ENCODE measurements at places on chromosomes 13 and 19.
A peak's percentile ranks its signal among the peaks of the same experiment; 100 is the strongest.

DNA sequence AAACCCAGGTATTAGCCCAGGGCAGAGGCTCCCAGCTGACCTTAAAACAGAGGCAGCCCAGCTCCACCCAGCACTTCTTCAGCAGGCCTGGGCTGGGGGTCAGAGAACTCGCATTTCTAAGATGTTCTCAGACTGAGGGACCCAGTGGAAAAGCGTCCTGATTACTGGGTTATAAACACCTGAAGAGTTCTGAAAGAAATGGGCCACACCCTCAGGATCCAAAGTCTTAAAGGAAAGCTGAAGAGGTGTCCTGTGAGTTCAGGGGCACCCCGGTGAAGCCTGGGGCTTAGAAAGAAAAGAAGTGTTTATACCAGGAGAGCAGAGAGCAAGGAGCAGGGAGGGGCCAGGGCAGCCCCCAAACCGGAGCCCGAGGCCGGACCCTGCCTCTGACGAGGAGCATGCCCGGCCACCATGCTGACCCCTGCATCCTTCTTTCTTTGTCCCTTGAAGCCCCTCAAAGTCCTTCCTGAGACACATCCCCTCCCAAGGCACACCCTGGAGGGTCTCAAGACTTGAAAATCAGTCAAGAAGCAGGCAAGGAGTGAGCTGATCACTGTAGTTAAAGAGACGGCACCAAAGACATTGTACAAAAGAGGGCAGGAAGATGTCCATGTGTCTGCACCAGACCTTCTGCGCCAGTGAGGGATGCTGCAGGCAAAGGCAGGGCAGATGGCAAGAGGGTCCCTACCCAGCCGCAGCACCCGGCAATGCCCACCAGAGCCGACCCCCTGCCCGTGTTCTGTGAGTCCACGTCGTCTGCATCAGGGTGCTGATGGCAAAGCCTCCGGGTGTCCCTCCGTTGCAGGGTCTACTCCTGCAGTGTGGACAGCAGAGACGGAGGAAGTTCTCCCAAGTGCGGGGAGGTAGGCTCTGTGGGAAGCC lies 10.6 kb upstream of the RAB20 start:
- no peak for DNase-seq

DNA sequence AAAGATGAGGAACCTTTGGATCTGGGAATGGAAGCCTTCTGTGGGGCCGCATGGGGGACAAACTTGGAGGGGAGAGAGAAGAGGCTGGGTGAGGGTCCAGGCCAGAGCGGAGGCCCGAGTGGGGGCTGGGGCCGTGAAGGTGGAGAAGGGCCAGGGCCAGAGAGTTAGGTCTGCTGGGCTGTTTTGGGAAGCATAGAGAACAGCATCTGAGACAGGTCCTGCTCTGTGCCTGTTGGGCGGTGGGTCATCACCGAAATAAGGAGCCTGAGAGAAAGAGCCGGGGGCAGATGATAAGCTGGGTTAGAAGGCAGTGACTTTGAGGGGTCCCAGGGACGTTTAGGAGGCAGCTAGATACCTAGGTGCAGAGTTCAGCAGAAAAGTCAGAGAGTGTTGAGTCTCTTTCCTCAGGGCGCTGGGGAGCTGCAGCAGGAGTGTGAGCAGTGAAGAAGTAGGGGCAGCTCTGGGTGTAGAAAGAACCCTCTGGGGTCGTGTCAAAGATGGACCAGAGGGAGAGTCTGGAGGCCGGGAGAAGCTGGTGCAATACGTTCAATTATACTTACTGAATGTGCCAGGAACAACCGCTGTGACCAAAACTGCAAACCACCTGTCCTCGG lies 2.7 kb downstream of the SPACA6 start:
- DNase-seq: no peak

DNA sequence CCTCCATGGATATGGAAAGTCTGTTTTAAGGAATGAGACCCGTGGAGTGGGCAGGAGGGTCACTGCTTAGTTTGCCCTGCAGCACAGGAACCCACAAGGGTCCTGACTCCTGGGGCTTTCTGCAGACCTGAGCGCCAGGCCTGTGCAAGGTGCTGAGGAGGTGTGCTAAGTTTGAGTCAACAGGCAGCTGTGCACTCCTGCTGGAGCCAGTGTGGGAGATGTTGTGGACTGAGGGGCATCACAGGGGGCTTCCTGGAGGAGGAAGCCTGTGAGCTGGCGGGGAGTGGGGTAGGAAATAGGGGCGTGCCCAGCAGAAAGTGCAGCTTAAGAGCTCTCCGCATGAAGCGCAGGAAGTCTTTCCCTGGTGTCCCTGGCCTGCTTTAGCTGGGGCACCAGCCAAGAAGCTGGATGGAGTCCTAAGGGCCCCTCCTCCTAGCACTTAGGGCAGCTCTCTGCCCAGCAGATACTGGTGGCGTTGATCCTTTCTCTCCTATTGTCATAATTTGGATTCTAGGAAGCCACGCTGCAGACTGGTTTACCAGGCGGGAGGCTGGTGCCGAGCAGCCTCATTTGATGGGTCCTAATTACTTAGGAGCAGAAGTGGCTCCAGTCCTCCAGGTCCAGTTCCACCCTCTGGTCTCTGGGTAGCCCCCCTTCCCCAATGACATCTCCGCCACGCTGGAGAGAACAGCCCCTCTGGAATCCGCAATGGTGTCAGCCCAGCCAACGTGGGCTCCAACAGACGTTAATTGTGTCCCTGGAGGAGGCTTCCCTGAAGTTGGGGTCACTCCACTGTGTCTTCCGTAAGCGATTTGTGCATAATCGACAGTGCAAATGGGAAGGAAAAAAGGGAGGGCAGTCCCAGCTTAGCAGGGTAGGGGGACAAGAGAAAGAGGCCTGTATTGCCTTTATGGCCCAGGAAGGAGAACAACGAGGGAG lies 309.2 kb downstream of the ZNF536 start:
- DNase-seq: no peak

DNA sequence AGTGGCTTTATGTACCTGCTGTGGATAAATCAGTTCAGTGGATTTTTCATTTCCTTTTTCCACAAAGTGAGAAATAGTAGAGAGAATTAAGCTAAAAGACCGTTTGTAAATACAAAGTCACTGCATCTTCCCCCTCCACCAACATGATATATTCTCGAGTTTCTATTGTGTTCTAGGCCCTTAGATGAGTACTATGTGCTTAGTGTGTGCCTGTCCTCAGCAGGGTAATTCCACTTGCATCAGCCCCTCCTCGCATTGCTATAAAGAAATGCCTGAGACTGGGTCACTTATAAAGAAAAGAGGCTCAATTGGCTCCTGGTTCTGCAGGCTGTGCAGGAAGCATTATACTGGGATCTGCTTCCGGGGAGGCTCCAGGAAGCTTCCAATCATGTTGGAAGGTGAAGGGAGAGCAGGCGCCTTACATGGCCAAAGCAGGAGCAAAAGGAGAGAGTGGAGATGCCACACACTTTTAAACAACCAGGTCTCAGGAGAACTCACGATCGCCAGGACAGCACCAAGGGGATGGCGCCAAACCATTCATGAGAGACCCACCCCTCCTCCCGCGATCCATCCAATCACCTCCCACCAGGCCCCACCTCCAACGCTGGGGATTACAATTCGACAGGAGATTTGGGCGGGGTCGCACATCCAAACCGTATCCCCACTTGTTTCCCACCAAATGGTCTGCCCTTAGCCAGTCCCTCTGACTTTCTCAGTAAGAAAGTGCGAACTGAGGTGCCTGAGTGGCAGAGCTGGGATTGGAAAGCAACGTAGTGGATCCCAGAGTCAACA lies 102.3 kb upstream of the ABCC4 start:
- DNase-seq: no peak

GRCh38 chr19:32345261-32346207 lies at the start of gene ZNF507:
Gene ZNF507, plus strand, starts transcription at chr19:32345610. Its CDS starts 7,221 bp downstream, at chr19:32352831.
- peak; percentile 61 for DNase-seq

GRCh38 chr13:23243066-23243465 lies 62.3 kb downstream of the SGCG start:
- DNase-seq: no peak

- peak; percentile 30 for DNase-seq
These were observed 9.4 kb downstream of the C19orf81 start for GRCh38 chr19:50658441-50659317.

GRCh38 chr13:28535734-28536133 lies 40.8 kb upstream of the FLT1 start:
- DNase-seq: no peak

DNA sequence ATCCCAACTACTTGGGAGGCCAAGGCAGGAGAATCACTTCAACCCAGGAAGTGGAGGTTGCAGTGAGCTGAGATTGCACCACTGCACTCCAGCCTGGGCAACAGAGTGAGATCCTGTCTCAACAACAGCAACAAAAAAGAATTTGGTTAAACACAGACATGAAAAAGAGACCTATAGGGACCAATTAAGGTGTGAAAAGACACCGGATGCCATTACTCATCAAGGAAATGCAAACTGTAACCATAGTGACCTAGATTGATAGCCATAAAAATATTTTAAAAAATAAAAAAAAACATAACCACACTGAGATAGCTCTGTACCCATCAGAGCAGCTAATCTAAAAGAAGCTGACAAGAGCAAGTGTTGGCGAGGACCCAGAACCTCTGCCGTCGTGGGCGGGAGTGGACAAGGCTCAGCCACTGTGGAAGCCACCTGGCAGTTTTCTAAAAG lies 37.1 kb upstream of the ISYNA1 start:
- no peak for DNase-seq

GRCh38 chr13:59566561-59566960 lies 597.2 kb downstream of the DIAPH3 start:
- DNase-seq: no peak

- no peak for DNase-seq
These were observed 892.9 kb downstream of the OLFM4 start for GRCh38 chr13:53921473-53921872.

DNA sequence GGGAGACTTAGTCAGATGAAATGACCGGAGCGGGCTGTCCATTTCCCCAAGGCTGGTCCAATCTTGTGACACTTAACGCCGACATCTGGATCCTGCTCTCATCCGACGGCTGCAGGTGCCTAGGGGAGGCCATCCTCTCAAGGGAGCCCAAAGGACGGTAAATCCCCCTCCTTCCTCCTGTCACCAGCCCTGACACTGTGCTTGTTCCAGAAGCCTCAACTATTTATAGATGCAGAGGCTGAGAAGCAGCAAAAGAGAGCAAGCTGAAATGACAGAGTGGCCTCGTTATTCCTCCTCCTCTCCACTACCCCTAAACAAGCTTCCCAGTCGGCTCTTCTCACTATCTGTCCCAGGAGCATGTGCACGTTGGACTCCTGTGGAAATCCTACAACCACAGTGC lies 533.7 kb downstream of the LIG4 start:
- DNase-seq: no peak

DNA sequence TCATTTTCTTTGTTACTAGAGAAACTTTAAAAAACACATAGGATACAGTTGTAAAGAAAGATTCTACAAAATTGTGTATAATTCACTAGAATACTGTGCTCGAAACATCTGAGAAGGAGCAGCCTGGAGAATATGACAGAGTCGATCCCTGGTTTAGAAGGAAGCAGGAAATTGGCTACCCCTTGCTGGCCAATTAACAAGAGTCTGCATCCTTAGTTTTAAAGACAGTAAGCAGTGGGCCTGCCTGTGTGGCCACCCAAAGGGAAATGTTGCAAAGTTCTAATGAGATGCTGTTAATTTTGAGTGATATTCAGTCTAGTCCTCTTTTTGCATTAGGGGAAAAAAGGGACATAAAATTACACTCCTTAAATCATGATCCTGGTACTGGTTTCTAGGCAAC lies 988.6 kb downstream of the PCDH17 start:
- no peak for DNase-seq

- DNase-seq: no peak
These were observed 522.0 kb upstream of the KLHL1 start for GRCh38 chr13:70630247-70630646.

- DNase-seq: no peak
These were observed 5.9 kb downstream of the SERTAD3 start for GRCh38 chr19:40438284-40438683.

DNA sequence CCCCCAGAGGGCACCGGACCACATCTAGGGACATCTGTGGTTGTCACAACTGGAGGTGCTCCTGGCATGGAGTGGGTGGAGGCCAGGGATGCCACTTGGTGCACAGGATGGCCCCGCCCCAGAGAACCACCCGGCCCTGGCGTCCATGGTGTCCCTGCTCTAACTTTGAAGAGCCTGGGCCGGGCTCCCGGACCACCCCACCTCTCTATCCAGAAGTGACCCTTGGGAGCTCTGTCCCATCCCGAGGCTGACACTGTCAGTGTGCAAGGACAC lies 22.9 kb upstream of the MYDGF start:
- DNase-seq: no peak

DNA sequence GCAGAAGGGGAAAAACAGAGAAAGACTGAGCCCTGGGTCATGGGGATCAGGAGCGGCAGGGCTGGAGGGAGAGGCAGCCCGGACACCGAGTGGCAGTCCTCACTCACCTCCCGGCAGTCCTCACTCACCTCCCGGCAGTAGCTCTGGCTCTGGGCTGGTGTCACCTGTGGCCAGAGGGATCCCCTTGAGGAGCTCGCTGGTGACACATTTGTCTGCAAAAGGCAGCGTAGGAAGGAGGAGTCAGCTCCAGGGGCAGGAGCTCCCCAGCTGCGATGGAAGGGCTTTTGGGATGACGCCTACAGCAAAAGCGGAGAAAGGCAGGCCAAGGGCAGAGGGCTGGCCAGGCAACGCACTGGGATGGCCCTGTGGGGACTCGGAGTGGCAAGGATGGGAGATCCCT lies 739 bp downstream of the EIF3G start:
- no peak for DNase-seq

DNA sequence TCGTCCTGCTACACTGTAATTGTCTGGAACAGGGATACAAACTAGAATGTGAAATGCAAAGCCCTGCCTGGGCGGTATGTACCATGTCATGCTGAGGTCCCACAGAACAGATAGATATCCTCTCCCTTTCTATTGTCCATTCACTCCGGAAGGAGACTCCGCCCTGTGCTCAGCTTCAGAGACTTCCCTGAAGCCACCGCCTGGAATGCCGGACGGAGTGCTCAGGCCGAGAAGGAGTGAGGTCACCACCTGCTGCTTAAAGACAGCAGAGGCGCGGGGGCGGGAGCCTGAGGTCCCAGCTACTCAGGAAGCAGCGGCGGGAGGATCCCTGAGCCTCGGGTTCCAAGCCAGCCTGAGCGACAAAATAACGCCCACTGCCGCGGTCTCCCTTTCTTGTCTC lies 890 bp upstream of the ZNF611 start:
- no peak for DNase-seq

- DNase-seq: no peak
These were observed 350.5 kb downstream of the KCNRG start for GRCh38 chr13:50365408-50366391.

GRCh38 chr19:29550896-29551295 lies 25.1 kb downstream of the VSTM2B start:
- DNase-seq: no peak

DNA sequence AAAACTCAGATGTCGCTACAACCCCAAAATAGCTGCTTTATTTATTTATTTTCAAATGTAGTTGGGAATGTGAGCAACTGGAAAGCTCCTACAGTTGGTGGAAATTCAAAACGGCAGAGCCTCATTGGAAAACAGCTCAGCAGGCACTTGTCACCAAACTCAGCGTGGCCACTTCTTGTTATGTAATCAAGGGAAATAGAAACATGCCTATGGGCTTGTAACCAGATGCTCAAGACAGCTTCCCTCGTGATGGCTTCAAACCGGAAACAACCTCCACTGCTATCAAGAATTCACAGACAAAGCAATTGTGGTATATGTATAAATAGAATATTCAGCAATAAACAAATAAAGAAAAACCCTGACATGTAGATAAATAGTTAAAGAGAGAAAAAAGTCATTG lies 627.8 kb upstream of the SLC10A2 start:
- no peak for DNase-seq

Measured in stimulated activated CD8-positive, alpha-beta memory T cell treated with anti-CD3 and anti-CD28 coated beads, Interleukin-2, amount 100 ng/mL, for 1 hour (primary cell).